ENCODE measurements at places on chromosomes 11 and 22. TPM values are rescaled to one million over a fixed set of nuclear protein-coding genes. Genes with fewer than 3 reads are reported as not detected.

DNA sequence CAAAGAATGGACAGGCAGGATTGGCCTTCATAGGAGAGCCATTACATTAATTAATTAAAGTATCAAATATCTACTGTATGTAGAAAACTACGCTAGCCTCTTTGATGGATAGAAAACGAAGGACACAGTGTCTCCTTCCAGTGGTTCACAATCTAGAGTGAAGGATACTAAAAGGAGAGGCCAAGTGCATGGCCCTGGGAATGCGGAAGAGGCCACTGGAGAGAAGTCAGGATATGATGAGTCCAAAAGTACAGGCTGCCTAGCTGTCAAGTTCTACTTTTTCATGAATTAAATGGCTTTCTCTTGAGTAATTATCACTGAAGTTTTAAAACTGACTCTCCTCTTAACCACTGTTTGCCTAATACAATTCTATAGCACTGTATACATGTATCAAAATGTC is 41.9 kb downstream of the ATG16L2 start:
- DNase-seq = no peak

DNA sequence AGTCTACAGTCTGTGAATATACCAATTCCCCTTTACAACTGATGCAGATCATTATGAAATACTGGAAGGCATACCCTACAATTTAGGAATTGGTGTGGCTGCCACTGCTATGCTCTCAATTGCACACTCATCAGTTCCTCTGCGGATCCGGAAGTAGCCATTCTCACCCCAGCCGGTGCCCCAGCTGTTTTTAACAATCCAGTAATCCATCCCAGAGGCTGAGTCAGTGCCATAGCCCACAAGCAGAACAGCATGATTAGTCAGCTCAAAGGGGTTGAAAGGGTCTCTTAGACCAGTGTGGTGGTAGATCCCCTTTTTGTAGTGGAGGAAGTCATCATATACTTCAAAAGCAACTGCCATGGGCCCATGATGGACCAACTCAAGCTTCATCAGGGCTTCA is 43.6 kb downstream of the CTSC start:
- DNase-seq = no peak

DNA sequence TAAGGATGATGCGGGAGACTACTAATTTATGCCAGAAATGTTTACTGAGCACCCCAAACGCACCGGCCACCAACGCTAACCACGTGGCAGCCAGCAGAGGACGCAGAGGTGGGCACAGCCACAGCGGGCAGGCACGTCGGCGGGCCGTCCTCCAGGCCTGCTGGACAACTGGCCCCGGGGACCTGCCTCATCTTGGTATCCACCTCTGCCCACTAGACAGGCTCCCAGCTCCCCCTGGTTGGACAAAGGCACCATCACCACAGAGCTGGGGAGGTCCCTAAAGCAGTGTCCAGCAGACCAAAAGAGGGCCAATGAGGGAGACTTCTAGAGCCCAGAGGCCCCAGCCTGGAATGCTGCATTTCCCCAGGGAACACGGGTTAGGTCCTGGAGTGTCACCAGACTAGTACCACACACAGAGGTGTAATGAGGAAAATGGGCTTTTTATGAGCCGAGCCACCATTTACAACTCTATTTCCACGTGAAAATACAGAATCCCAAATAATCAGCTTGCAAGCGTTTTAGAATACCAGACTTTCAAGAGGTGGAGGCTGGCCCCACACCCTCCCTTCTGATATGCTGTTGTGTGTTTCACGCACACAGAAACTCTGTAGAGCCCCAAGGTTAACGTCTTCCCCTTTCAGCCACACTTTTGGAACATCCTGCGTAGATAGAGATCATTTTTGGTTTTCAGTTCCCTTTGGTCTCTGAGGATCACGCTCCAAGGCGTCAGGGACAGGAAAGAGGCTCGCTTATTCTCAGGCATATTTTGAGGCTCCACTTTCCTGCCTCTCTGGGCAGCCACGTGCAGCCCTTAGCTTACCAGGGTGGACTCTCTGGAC is 23.7 kb upstream of the BID start:
- DNase-seq = no peak

The APOL4 gene
- total RNA-seq = not detected

The P2RX6 gene
- total RNA-seq = 0.22 TPM
